ENCODE measurements at places on chromosomes 3 and 15.

DNA sequence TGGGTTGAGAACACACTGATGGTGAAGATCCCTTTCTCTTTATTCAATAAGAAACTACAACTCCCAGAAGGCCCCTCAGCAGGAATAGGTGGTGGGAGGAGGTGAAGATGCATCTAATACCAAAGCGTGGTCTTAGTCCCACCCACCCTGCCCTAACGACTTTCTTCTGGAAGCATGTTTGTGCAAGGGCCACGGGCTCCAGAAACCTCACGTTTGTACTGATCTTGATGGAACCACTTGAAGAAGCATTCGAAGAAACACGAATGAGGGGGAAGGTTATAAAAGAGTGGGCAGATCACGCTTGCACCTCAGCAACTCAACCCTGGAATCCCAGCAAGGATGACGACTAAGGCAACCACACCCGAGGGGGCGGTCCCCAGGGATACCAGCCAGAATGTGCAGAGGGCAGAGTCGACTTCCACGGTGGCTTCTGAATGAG lies 10.6 kb upstream of the SLC25A36 start:
- DNase-seq = no peak

DNA sequence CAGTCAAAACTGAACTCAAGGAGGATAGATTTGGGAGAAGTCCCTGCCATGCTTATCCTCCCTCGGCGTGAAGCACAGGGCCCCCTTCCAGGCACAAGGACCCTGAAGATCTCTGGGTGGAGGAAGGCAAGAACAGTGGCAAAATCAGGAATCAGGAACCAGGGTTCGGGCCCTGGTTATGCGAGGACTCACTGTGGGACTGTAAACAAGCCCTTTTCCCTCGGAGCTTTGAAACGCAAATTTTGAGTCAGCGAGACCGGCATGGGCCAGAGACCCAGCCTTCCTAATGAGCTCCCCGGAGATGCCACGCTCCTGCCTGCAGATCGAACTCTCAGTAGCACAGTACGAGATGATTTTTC lies 70.1 kb downstream of the SLC12A8 start:
- DNase-seq = no peak

DNA sequence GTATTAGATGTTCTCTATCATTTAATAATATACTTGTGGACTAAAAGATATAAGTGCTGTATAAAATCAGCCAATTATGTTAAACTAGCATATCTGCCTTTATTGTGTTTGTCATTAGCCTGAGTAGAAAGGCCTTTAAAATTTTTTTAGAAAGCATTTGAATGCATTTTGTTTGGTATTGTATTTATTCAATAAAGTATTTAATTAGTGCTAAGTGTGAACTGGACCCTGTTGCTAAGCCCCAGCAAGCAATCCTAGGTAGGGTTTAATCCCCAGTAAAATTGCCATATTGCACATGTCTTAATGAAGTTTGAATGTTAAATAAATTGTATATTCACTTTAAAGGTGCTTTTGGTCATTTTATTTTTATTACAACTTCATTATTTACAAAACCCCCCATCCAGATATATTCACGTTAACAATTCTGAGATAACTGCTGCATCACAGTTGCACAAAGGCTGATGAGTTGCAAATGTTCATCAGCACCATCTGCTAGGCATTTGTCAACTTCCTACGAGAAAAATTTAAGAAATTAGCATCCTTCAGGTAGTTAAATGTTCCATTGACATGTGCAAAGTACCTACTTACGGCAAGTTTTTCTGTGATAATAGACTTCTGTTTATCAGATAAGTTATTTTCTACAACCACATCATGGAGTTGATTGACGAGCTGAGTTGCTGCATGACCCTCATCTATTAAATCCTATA lies 6.3 kb downstream of the EIF4A2 start:
- DNase-seq = no peak

DNA sequence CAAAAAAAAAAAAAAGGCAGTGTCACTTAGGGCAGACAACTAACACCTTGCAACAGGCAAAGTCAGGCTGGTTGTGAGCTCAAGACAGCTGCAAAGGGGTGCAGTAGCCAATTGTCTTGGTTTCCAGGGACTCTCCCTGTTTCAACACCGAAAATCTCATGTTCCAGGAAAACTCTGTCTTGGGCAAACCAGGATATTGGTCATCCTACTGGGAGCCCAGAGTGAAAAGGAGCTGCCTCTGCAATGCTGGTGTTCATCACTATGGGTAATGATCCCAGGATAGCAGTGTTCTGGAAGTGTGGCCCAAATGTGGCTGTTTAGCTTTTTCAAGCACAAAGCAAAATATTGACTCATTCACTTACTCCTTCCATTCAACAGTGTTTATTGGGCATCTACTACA lies 82.6 kb downstream of the ARHGAP31 start:
- no peak for DNase-seq

All from substantia nigra (tissue), 51 donors.